ENCODE measurements at places on chromosomes 1 and 21.

- DNase-seq = no peak
Observed at GRCh38 chr1:31843506-31843905, 27.7 kb upstream of the SPOCD1 start.

DNA sequence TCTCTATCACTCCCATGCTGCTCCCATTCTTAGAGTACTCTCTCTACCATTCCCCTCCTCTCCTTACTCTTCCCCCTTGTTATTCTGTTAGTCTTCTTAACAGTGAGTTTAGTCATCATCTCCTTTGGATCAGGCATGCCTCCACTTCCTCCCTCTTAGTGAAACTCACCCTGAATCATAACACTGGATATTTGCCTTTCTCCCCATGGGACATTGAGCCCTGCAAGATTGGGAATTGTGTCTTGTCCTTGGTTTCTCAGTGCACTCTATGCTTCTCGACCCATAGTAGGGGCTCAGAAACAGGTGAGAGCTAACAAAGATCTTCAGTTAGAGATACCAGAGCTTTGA lies 68.3 kb upstream of the GCLM start:
- no peak for DNase-seq

DNA sequence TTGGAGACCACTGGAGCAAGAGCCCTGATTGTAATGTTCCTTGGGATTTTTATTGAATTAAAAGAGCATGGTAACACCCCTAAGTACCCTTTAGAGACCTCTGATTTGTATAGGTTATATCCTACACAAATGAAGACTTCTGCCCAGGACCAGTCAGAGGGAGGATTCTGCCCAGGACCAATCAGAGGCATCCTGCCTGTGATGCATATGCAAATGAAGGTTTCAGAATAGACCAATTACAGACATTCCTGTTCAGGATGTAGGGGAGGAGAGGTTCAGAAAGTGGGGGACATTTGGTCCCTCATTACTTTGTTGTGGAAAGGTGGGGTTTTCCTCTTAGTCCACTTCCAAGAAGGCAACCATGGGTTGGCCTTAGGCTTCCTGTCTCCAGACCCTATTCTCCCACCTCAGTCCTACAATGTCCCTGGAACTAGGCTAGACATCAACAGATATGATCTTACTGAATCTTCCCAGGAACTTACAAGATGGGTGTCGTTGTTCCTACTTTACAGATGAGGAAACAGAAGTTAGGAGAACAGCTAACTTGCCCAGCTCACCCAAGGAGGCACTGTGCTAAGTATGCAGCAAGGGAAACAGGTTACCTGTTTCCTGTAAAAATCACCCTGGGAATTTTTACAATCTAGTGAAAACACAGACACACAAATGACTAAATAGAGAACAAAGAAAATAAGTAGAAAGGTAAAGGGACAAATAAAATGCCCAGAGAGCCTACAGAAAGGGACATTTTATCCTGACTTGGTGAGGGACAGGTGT lies 36.8 kb upstream of the SFPQ start:
- DNase-seq = no peak

GRCh38 chr1:160925652-160926244 lies 28.9 kb downstream of the ITLN2 start:
- no peak for DNase-seq

- peak; percentile 67 for DNase-seq
Observed at GRCh38 chr1:26035959-26036755, 9.8 kb downstream of the SLC30A2 start.

DNA sequence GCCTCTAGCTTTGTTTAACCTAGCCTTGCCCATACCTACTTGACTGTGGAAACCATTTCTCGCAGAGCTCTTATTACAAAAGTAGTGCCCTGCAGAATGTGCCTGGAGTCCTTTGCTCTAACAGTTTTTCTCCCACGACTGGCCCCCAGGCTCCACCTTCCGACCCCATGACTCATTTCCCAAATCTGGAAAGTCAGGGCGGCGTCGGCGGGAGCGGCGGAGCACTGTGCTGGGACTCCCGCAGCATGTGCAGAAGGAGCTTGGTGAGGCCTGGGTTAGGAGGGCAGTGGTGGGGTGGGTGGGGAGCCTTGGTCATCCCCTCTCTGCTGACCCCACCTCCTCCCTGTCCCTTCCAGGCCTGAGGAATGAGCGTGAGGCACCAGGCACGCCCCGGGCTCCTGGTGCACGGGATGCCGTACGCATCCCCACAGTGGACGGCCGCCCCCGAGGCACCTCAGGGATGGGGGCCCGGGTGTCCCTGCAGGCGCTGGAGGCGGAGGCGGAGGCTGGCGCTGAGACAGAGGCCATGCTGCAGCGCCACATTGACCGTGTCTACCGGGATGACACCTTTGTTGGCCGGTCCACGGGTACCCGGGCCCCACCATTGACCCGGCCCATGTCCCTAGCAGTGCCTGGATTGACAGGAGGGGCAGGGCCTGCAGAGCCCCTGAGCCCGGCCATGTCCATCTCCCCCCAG lies 47.5 kb downstream of the YARS1 start:
- DNase-seq = no peak

DNA sequence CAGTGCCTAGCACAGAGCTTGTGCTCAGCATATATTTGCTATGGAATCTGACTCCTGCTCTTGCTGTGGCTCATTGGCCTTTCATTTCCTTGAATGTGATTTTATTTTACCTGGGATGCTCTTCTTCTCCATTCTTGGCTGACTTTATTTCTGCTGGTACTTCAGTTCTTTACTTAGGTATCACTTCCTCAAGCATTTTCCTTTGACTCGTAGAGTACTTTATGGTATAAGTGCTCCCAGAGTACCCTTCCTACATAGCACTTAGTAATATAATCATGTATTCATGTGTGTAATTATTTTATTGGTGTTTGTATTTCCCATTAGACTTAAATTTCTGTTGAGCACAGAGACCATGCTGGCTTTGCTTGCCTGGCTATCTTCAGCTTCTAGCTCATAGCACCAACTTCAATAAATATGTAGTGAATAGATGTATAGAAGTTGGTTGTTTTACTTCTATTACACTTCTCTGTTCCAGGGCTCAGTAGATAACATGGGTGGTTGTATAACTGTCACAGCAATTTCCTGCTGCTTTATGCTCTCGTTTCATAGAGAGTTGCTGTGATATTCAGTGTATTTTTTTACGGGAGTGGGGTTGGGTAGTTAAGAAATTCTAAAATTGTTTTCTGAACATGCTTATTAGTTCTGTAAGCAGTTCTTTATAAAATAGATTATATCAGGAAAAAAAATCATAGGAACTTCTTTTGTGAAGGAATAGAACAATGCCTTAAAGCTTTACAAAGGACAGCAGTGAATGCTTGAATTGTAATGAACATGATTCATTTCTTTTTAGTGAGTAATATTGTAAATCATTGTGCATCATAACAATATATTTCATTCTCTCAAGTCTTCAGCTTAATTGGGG lies 112.2 kb downstream of the NEK7 start:
- DNase-seq = no peak
